ENCODE measurements at places on chromosomes 11 and 22.

GRCh38 chr22:49087198-49087597 is 740.5 kb downstream of the BRD1 start:
- DNase-seq, result no peak

- DNase-seq, result no peak
Measured at GRCh38 chr11:61115498-61116224, 13.4 kb downstream of the CD5 start.

DNA sequence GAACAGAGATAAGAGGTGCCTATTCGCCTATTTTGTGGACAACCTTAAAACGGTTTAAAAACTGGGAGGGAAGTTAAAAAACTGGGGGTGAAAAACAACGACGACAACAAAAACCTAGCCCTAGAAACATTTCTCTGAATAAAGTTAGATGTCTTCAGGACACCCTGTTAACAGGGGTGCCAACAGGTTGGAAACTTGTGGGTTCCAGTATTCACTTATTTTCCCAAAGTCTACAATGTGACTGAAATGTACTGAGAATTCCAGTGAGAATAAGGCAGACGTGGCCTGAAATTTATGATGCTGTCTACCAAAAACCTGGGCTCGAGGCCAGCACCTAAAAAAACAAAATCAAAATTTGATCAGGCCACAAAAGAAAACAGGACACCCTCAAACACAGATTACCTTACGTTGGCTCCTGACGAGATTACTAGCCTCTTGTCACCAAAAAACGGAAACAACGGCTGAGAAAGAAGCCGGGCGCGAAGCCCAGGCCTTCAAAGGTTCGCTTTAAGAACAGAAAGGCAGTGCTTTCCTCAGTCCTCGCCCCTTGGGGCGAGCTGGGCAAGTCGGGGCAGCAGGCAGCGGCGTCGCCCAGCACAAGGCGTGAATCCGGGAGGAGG is 906 bp downstream of the CCDC90B start:
- no peak for DNase-seq

DNA sequence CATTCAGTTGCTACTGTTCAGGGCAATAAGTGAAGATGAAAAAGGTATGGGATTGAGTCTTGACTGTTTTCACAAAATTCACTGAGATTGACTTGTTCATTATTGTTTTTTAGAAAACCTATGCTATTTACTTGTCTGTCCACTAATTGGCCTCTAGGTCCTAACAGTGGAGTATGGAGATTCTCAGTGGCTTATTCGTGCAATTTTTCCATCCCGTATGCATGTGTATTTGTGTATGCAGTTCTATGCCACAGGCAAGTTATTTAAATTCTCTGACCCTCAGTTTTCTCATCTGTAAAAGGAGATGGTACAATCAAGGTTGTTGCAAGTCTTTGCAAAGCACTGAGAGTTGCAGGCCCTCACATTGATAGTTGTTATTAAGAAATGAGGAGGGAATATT is 151.0 kb downstream of the BBOX1 start:
- DNase-seq, result no peak

DNA sequence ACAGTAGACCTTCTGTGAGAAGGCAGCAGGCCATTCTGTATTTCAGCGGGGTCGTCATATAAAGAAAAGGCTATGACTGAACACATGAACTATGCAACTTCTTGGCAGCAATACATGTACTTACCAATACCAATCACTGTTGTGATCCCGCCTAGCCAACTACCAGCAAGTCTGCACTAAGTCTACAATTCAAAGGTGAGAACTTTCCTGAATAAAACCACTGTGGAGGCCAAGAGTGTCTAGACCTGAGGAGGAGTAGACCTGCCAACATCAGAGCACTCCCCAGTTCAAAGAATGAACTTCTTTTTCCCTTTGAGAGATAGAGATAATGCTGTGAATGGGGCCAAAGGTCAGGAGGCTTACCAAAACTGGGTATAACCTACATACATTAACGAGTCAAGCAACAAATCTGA is 108.2 kb downstream of the SIK3 start:
- DNase-seq, result no peak

DNA sequence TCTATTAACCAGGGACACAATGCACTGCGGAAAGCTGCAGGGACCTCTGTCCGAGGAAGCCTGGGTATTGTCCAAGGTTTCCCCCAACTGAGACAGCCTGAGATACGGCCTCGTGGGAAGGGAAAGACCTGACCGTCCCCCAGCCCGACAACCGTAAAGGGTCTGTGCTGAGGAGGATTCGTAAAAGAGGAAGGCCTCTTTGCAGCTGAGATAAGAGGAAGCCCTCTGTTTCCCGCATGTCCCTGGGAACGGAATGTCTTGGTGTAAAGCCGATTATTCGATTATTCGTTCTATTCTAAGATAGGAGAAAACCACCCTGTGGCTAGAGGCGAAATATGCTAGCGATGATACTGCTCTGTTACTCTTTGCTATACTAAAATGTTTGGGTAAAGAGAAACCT is 5.2 kb downstream of the BET1L start:
- DNase-seq, result no peak

DNA sequence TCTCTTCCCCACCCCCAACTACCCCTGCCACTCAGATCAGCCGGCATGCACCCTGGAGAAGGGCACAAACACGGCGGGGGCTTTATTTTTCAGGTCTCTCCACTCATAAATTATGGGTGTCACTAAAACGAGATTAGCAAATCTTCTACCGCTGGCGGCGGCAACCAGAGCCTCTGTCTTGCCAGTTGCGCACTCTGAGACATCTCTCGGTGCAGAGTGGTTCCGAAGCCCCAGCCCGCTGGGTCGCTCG is 125.3 kb upstream of the C11orf58 start:
- no peak for DNase-seq

DNA sequence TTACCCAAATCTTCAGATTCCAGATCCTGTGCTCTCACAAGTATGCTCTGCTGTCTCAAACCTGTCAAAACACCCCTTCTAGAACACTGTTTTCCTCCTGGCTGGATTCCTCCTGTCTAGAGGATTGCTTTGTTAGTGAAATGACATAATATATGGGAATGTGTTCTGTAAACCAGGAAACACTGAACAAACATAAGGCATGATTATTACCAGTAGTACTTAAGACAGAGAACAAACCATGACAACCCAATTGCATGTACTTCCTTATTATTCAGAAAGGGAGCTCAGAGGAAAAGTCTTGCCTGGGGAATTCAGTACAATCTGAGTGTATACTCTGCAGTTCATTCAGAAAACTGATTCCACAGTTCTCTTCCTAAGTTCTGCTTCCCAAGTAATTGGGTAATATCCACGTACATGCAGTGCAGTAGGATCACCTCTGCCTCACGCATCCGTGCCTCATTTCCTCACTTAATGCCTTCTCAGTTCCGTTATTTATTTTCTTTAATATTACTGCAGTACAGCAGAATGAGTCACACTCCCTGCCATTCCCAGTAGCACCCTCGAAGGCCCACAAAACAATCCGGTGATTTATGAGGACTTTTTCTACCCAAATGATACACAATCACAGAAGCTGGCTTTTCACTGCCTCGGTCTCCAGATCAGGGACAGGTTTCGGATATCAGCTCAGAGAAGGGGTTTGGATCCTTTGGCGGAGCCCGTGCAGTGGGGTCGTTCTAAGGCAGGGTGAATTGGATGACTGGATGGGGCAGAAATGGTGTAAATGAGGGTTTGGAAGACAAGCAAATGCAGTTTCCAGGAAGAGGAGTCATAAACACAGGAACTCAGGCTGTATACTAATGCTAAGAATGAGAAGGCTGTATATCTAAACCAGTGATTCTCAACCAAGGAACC is 896.9 kb downstream of the KCNA4 start:
- DNase-seq, result no peak

- no peak for DNase-seq
Measured at GRCh38 chr11:84963240-84963639, 663.9 kb downstream of the DLG2 start.

GRCh38 chr11:13954591-13954990 is 7.9 kb upstream of the SPON1 start:
- DNase-seq, result no peak

DNA sequence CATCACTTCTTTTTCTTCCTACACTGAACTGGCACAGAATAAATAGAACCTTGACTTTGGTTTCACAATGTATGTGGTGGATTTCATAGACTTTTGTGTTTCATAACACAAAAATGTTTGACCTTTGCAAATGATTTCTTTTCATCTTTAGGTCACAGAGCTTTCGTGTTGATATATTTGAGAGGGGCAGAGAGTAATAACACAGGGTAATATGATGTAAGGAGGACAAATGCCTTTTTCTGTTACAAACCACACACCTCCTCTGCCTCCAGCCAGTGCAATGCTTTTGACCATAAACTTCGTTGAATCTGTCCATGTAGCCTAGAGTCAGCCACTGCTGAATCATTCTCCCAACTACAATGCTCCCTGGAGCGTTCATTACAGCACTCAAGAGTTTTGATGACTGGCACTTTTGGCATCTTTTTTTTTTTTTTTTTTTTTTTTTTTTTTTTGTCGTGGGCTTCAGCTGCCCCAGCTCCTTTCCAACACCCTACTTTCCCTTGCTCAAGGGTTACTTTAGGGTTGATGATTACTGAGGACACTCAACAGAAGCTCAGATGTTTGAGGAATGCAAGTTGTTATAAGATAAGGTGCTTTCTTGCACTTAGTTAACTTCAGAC is 11.4 kb upstream of the CAT start:
- DNase-seq, result no peak

DNA sequence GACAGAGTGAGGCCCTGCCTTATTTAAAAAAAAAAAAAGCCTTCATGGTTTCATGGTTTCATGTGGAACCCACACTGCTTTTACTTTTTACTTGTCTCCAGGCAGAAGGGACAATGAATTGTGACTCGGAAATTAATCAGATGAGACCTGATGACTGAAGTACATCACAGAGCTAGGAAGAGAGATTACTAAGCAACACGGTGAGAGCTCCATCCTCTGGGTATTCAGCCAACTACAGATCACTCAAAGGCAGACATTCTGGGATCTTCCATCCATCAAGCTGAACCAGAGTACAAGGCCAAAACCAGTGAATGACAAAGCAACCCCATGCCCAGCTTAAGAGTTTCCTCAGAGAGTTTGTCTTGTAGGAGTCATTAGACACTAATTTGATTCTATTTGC is 433.2 kb downstream of the SOX6 start:
- no peak for DNase-seq

DNA sequence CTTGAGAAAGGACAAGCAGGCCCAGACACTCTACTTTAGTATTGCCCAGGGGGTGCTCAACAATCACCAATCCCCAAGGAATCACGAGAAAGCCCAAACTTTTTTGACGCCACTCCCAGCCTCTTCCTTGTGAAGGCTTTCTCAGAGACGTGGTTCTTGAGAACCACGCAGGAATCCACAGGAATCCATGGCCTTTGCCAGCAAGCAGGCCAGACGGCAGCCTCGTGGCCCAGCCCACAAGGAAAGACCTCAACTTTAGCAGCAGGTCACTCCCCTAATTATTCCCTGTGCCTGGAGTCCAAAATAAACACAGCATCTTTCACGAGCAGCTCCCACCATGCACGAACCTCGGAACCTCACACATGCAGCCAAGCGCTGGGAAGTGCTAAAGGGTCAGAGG is 104.2 kb downstream of the WT1 start:
- DNase-seq, result no peak

DNA sequence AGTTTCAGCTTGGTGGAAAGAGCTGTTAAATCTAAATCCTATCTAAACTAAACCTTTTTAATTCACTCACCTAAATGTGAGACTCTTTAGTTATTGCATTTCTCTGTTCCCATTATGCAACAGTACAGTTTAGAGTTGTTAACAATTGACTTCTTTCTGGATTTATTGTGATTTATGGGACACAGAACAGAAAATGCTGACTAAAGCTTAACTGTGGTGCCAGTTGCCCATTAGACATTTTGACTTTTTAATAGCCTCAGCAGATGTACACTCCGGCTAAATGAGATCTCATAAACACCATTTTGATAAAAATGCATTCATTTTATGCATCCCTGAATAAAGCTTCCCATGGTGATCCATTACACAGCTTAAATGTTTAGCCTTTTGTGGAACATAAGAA is 356.6 kb downstream of the CASP12 start:
- no peak for DNase-seq

DNA sequence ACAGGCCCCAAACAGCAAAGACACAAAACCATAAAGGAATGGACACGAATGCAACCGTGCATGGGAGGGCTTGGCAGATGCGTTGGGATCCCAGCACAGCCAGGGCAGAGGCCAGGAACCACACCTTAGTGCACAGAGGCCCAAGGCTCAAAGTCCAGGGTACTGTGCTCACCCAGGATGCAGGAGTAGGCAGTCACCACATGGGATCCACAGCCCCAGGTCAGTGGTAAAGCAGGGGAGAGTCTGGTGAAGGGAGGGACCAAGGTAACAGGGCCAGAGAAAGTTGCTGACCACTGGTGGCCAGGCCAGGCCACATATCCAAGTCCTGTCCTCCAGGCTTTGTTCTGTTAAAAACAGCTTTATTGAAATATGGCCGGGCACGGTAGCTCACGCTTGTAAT is 6.5 kb upstream of the CERK start:
- no peak for DNase-seq

DNA sequence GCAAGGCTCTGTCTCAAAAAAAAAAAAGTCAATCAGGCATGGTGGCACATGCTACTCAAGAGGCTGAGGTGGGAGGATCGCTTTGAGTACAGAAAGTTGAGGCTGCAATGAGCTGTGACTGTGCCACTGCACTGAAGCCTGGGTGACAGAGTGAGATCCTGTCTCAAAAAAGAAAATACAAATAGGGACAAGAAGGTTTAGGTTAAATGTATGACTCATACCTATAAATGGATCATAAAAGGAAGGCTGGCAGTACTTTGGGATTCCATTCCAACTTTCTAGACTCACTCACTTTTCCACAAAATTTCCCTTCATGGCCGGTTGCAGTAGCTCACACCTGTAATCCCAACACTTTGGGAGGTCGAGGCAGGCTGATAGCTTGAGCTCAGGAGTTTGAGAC is 25.6 kb upstream of the OSBP start:
- DNase-seq, result no peak

GRCh38 chr11:86035164-86035563 is 33.7 kb downstream of the PICALM start:
- DNase-seq, result no peak

- DNase-seq, result no peak
Measured at GRCh38 chr11:13314676-13315394, 37.2 kb downstream of the BMAL1 start.

GRCh38 chr11:112734207-112734606 is 227.0 kb upstream of the NCAM1 start:
- DNase-seq, result no peak
